Left lobe of liver (tissue), 2 donors: ENCODE measurements at places on chromosomes 1 and 21.

- no peak for DNase-seq
These were observed 63.1 kb downstream of the TMPRSS15 start for GRCh38 chr21:18340387-18340942.

DNA sequence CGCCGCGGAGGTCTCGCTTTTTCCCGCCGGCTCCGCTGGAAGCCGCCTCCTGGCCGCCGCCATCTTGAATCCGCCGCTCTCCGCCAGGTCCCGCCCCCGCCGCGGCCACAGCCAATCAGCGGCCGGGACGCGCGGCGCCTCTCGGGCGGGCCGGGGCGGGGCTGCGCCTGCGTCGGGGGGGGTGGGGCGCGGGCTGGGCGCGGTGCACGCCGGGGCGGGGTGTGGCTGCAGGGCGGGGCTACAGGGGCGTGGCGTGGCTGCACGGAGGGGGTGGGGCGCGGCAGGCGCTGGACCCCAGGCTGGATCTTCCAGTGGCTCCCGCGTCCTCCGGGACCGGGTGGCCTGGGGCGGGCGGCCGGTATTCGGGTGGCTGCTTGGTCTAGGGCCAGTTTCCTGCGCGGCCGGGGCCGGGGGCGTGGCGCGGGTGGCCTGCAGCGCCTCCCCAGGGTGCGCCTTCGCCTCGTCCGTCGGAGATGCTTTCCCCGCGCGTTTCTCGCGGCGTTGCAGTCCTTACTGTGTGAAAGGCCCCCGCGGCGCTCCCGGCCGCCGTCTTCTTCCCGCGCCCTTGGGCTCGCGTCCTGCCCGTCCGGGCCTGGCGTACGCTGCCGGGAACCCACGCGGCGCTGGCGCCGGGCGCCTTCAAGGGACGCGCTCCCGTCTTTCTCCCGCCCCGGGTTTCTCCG lies 575 bp downstream of the PCNT start:
- peak; percentile 88 for DNase-seq

DNA sequence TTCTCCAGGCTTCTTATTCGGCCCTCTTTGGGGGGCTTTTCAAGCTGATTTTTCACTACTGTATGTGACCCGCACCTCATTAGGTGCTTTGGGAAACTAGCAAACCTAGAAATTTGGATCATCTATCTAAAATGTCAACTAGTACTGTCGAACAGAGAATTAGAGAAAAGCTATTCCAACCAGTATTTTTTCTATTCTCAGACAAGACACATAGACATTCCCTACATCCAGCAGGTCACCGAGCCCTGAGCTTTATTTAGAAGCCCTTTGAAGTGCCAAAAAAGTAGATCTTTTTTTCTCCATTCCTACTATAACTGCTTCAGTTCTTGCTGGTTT lies 310 bp upstream of the SSR2 start:
- DNase-seq = no peak

DNA sequence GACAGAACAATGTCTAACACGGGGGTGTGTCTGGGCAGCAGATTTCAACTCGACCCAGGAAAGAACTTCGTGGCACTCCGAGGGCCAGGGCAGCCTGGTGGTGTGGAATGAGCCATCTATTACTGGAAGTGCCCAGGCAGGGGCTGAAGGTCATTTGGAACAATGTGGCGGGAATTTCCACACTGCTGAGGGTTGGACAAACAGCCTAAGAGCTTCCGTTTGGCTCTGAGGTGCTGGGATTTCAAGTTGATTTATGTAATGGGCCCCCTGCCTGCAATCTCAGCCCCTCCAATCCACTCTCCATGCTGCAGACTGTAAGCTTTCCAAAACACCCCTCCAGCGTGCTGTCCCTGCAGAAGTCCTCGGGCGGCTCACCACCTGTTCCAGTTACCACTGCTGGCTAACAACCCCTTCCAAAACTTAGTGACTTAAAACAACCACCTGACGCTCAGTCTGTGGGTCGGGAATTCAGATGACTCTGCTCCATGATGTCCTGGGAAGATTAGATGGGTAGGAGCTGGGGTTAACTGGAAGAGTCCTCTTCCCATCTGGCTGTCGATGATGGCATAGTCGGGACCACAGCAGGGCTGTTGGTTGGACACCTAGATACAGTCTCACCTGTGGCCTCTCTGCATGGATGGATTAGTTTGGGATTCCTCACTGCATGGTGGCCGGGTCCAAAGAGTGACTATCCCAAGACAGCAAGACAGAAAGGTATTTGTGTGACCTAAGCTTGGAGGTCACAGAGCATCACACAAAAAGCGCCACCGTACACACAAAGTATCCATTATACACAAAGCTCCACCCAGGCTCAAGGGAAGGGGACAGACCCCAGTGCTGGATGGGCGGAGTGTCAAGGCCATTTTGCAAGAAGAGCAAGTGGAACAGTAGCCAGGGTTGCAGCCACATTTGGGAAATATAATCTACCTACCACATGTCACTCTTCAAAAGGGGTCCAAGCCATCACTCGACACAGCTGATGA lies 89.7 kb upstream of the IFFO2 start:
- DNase-seq = peak; percentile 93

GRCh38 chr1:21614419-21615115 lies 54.6 kb downstream of the RAP1GAP start:
- DNase-seq = no peak

DNA sequence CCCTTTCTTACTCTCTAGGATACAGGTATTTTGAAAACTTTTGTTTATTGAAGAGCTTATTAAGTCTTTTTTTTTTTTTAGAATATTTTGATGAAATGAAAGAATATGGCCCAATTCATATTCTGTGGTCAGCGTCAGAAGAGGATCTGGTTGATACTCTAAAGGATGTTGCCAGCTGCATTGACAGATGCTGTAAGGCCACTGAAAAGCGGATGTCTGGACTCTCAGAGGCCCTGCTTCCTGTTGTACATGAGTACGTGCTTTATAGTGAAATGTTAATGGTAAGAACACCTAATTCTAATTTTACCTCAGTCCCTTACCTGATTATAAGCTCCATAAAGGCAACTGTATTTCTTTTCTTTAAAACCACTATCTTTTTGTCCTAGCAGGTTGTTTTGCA lies 37.1 kb downstream of the SNX7 start:
- no peak for DNase-seq

- no peak for DNase-seq
These were observed 27.4 kb downstream of the RRP15 start for GRCh38 chr1:218312509-218312908.

DNA sequence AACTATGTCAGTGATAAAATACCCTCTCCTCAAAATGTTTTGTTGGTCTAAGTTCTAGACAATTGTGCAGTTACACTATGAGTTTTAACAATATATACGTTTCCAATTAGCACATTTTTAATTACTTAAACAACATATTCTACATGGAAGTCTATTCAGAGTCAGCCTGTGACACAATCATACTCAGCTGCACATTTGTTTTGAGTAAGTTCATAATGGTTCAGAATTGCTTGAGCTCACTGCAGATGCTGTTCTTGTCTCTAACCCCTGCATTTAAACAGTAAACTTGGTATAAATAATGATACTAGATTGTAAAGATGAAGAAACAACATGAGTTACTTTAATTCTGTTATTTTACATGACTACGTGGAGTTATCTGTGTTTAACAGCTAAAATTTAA lies 30.6 kb downstream of the CDKN2C start:
- no peak for DNase-seq

DNA sequence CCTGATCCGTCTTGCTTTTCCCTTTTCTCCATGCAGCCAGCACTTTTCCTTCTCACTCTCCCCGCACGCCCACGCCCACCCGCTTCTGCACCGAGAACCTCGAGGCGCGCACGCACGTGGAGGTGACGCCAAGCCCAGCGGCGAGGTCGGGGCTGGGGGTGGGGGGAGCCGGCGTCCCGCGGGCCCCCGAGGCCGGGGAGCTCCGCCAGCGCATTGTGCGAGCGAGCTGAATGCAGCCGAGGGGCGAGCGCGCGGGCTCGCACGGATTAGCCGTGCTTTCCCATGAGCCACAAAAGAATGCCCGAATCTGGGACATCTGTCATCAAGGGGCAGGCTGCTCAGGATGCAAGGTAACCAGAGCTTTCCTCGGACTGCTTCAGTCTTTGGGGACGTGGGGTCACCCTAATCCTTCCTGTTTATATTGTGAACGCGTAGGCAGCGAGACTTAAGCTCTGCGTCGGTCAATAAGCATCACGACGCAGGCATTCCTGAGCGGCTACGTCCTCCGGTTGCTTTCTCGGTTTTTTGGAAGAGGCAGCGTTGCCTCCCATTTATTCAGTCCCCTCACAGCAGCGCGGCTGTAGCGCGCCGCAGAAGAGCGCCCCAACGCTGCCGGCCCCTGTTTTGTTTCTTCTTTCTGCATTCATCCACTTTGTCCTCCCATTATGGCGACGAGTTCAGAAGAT lies 67.3 kb upstream of the AKT3 start:
- no peak for DNase-seq

DNA sequence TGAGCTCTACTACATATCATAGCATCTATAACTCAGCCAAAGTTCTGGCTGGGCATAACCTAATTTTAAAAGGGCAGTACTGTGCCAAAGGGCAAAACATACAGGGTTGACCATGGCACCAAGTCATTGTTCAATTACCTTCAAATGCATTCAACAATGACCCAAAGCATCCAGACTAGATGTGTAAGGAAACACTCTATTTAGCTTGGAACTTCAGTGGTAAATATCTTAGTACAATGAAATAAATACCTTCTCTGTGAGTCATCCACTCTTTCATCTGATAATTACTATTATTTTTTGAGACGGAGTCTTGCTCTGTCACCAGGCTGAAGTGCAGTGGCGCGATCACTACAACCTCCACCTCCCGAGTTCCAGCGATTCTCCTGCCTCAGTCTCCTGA lies 70.0 kb downstream of the NVL start:
- no peak for DNase-seq

DNA sequence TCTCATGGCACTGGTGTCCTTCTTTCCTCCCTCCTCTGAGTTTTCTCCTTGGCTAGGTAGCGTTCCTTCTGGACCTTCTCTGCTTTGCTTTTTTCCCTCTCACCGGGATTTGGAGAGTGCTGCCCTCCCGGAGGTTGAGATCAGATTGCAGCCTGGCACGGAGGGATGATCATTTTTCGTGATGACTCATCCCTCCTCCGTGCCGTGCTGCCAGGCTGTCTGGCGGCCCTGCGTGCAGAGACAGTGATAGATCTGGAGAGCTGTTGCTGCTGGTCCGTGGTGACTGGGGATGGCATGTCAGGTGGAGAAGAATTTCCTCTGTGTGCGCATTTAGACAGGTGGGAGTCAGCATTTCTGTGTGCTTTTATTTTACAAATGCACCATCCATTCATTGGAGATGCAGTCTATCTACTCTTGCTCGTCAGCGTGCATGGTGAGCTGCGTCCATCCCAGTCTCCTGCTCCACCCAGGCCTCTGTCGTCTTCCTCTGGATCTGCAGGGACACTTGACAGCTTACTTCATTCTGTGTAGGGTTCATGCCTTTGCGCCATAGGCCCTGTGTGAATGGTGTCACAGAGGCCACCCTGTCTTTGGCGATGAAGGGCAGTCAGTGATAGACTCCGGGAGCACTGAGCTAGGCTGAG lies 104.4 kb downstream of the PCBP3 start:
- no peak for DNase-seq

DNA sequence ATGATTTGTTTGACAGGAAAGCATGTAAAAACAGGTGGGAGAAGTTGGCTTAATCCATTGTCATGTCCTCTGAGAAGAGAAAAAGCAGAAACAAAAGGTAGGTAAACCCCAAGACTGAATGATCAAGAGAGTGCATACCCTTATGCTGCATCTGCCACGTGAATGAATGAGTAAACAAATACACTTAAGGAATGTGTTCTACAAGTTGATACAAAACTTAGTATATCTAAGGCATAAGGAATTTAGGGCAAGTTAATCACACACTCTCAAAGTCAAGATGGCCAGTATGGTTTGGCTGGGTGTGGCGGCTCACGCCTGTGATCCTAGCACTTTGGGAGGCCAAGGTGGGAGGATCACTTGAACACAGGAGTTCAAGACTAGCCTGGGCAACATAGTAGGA lies 34.2 kb downstream of the HMCN1 start:
- DNase-seq = no peak

DNA sequence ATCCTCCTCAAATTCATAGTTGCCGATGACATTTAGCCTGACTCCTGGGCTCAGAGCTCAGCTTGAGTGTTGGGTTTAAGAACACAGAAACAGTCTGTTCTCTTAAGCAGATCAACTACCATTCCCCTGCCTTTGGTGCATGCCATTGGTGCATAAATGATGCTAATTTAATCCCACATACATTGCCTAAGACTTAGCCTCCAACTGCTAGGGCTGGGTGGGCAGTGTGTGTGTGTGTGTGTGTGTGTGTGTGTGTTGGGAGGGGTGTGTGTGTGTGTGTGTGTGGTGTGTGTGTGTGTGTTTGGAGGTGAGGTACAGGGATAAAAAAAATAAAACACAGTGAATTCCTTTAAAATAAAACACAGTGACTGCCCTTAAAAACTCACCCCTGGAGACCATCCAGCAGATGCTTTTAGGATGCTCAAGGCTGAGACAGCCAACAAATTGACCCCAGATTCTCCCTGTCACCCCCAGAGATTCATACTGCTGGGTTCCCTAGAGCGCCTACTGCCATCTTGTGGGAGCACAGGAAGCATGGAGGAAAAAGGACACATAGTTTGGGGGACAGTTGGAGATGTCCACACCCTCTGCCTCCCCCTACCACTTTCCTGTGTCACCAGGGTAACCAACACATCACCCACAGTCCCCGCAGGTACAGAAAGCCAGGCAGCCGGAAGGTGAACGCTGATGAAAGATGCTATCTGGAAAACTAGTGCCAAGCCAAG lies 30.6 kb downstream of the KLHDC7A start:
- DNase-seq = no peak

DNA sequence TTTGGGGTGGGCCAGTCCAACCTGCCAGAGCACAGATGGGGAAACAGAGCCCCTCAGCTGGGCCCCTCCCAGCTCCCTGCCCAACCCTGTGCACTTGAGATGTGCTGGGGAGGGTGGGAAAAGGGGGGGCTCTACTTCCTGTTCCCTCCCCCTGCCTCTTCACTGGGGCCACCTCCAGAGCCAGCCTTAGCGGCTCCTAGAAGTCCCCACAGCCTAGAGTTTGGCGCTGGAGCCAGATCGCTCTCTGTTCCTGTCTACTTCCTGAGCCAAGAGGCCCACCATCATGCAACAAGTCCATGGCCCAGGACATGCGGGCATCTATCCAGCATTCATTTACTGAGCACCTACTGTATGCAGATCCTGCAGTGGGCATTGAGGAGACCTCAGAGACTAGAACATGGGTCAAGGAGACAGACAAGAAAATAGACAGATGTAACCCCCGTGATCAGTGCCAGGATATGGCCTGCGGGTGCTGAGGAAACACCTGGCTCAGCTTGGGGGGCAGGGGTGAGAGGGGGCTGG lies 144.1 kb downstream of the SYF2 start:
- no peak for DNase-seq

DNA sequence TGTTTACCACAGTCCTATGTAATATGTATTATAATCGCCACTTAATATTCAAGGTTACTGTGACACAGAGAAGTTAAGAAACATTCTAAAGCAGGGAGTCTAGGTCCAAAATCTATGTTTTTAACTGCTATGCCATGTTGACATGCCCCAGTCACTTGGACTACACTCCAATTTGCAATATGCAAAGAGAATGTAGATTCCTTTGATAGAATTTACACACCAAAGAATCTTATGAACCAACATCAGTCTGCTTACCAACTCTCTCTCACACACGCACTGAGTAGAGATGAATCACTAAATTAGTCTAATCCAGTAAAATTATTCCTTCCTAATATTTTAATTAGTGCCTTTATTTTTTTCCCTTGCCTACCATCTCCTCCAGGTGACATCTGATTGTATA lies 266.2 kb downstream of the OLFM3 start:
- no peak for DNase-seq
